ENCODE measurements at places on chromosomes 2 and 18.

DNA sequence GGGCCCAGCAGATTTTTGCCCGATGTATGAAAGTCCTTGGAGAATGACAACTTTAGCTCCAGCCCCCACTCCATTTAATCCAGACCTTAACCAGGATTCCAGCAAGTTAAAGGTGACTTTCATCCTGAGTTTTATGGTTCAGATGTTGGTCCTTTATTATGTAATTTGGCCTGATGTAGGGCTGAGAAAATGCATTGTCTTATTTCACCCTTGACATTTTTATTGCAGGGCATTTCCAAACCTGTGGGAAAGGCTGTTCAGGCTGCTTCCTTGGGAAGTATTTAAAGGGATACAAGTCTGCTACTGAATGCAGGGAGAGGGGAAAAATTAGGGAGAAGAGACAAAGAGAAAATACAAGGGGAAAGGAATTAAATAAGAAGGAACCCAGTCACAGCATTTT, 48.8 kb downstream of the ASB1 start:
- DNase-seq = no peak

DNA sequence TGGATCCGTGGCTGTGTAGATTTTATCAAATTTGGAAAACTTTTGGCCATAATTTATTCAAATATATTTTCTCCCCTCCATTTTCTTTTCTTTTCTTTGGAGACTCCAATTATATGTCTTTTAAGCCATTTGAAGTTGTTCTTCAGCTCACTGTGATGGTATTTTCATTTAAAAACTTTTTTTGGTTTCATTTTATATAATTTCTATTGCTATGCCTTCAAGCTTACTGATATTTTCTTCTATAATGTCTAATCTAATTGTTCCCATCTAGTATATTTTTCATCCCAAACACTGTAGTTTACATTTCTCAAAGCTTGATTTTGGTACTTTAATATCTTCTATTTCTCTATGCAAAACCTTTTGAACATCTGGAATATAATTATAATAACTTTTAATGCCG, 72.5 kb downstream of the WDR7 start:
- DNase-seq = no peak

DNA sequence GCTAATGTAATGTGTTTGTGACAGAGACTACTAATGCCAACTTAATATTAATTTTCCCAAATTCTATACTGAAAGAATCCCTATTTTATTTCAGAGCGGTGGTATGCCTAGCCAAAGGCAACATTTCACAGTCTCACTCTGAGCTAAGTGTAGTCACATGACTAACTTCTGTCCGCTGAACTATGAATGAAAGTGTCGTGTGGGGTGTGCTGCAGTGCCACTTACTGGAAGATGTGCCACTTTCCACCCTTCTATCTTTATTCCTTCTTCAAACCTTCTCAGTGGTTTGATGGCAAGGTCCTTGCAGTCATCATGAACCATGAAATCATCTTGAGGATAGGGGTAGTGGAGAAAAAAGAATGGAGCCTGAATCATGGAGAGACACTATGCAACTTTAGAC, 47.3 kb upstream of the C1D start:
- no peak for DNase-seq

GRCh38 chr2:69914950-69915945, at the start of gene MXD1:
Gene MXD1 (plus strand): TSS chr2:69915109. CDS start chr2:69915331, 222 bp downstream.
- DNase-seq = no peak

DNA sequence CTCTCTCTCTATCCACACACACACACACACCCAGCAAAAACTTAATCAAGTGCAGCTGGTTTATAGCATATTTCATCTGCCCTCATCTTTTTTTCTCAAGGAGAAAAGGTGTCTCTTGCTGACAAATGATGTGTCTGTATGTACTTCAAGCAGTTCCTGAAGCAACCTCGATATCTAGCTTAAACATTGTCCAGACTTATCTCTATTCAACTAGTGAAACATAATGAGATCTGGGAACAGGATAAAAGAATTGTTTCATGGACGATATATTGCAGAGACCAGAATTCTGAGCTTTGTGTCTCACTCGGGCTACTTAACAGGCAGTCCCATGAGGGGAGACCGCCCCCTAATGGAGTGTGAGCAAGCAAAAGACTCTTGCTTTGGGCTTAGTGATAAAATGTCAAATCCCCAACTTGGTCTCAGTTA, 929.2 kb upstream of the SOX11 start:
- DNase-seq = peak; percentile 75

DNA sequence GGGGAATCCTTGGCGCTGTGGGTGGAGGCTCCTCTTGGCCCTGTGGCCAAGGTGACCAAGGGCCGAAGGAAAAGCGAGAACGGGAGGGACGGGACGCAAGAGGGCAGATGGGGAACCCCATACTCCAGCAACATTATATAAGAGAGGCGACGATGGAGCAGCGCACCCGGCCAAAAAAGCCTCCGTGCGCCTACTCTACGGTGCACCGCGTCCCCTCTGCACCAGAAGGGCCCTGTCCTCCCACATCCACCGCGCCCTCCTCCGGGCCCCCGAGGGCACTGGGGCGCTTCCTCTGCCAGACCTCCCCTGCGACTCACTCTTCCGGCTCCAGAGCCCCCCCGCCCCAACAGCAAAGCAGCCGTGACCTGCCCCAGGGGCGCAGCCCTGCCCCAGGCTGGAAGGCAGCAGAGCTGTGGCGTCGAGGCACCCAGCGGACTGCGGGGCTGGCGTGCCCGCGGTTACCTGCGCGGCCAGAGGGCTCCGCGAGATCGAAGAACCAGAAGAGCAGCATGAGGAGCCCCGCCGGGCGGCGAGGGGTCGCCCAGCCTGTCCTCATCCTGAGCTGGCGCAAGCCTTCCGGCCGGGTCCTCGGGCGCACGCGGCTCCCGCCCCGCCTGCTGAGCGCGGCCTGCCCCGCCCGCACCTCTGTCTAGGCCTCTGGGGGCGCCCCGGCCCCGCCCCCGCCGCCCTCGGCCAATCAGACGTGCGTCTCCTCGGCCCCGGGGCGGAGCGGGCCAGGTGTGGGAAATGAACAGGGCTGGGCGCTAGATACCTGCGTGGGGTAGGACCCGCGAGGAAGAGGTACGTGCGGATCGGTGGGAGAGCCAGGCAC, 106.3 kb upstream of the CD302 start:
- no peak for DNase-seq

GRCh38 chr2:232473467-232473890, 14.2 kb downstream of the ECEL1 start:
- peak; percentile 54 for DNase-seq

GRCh38 chr2:112658839-112659667, 13.3 kb downstream of the SLC20A1 start:
- DNase-seq = no peak

DNA sequence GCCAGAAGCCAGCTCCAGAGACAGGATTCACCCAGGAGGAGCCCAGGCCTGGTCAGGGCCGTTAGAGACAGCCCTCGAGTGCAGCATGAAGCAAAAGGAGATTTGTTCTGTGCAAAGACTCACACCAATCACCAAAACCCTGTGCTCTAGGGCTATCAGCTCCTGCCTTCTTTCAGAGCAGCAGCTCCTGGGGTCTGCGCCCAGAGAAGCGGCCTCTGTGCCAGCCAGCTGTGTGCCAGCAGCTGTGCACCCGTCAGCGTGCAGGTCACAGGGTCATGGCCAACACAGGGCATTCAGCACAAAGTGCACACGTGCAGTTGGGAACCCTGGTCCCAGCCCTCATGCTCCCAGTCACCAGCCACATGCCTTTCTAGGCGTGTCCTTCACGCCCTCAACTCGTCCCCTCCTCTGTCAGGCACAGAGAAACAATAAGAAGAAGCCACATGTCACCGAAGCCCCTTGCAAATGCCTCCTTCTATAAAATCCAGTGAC, 49.3 kb downstream of the ZNF516 start:
- no peak for DNase-seq

- no peak for DNase-seq
Observed at GRCh38 chr2:207226243-207226642, 60.5 kb upstream of the KLF7 start.

DNA sequence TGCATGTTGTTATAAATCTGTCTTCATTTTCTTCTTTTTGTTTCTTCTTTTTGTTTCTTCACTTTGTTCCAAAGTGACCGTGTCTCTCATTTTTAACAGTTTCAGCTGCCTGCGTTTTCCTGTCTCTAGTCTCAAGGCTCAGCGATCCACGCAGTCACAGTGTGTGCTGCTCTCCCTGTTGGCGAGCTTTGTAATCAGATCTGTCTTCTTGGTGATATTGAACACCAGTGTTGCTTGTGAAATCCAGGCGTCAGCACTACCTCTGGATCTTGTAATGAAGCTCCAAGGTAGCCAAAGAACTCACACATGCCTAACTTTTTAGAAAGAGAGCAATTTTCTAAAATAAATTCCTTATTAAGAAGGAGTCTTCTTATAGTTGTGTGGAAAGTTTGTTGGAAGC, 13.2 kb downstream of the SNTG2 start:
- no peak for DNase-seq

- peak; percentile 14 for DNase-seq
Observed at GRCh38 chr2:98140210-98140609, 53.2 kb downstream of the VWA3B start.

GRCh38 chr2:88350331-88351248, 101.9 kb downstream of the FOXI3 start:
- no peak for DNase-seq

- no peak for DNase-seq
Observed at GRCh38 chr2:239608723-239609122, 207.9 kb upstream of the HDAC4 start.

- no peak for DNase-seq
Observed at GRCh38 chr2:1791685-1792435, 47.5 kb upstream of the PXDN start.

DNA sequence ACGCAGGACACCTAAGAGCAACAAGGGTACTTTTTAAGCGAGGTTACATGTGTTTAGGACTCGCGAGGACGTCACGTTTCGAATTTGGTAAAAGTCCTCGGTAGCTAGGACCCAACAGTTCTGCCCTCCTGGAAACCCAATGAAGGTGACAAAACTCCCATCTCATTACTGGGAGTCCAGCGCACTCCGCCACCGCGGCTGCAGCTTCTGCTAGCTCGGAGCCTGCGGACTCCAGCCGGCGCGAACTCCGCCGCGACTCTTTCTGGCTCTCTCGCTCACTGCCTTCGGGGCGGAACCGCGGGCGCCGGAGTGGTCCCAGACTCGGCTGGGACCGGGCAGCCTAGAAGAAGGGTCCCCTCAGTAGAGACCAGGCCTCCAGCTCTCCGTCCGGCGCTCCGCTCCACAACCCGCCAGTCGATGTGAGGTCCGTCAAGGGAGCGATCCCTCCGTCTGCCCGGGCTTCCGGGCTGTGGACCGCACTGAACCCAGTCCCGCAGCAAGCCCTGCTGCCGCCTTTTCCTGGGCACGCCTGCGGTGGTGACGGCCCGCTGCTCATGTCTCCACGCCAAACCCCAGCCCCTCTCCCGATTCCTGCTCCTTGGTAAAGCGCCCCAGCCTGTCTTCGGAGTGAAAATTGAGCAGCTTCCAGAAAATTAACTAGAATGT, 3.0 kb upstream of the OSR1 start:
- DNase-seq = no peak

DNA sequence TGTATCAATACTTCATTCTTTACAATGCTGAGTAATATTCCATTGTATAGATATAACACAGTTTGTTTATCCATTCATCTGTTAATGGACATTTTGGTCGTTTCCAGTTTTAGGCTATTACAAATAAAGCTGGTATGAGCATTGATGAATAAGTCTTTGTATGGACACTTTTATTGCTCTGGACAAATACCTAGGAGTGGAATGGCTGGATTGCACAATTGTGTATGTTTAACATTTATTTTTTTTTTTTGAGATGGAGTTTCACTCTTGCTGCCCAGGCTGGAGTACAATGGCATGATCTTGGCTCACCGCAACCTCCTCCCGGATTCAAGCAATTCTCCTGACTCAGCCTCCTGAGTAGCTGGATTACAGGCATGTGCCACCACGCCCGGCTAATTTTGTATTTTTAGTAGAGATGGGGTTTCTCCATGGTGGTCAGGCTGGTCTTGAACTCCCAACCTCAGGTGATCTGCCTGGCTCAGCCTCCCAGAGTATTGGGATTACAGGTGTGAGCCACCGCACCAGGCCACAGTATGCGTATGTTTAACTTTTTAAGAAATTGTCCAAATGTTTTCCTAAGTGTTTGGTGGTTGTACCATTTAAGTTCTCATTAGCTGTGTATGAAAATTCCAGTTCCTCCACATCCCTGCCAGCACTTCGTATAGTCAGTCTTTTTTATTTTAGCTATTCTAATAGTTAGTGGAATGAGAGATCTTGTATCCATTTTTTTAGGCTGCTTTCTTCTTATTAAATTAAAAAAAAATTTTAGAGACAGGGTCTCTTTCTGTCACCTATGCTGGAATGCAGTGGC, 194.9 kb upstream of the HAAO start:
- no peak for DNase-seq

DNA sequence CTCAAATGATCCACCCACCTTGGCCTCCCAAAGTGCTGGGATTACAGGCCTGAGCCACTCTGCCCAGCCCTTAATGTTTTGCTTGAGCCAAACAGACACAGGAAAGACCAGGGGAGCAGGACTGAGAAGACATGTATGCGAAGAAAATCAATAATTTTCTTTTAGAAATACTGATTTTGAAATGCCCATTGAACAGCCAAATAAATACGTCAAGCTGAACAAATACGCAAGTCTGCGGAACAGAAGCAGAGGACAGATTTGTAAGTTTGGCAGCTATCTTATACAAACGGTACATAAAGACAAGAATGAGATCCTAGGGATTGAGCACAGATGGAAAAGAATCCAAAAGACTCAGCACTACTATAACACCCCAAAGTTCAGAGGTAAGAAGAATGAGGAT, 20.8 kb downstream of the SF3B1 start:
- DNase-seq = no peak

GRCh38 chr2:54613386-54613785, 110.1 kb upstream of the EML6 start:
- no peak for DNase-seq

GRCh38 chr2:48380989-48381625, 148.8 kb upstream of the STON1 start:
- DNase-seq = no peak

All from COR-L47 (cell line).